Stimulated activated CD8-positive, alpha-beta memory T cell treated with anti-CD3 and anti-CD28 coated beads, Interleukin-4, amount 100 ng/mL, for 1 hour (primary cell): ENCODE measurements at places on chromosomes 5 and 9.

- DNase-seq: no peak
Observed at GRCh38 chr5:138953387-138954256, 78.5 kb upstream of the LRRTM2 start.

DNA sequence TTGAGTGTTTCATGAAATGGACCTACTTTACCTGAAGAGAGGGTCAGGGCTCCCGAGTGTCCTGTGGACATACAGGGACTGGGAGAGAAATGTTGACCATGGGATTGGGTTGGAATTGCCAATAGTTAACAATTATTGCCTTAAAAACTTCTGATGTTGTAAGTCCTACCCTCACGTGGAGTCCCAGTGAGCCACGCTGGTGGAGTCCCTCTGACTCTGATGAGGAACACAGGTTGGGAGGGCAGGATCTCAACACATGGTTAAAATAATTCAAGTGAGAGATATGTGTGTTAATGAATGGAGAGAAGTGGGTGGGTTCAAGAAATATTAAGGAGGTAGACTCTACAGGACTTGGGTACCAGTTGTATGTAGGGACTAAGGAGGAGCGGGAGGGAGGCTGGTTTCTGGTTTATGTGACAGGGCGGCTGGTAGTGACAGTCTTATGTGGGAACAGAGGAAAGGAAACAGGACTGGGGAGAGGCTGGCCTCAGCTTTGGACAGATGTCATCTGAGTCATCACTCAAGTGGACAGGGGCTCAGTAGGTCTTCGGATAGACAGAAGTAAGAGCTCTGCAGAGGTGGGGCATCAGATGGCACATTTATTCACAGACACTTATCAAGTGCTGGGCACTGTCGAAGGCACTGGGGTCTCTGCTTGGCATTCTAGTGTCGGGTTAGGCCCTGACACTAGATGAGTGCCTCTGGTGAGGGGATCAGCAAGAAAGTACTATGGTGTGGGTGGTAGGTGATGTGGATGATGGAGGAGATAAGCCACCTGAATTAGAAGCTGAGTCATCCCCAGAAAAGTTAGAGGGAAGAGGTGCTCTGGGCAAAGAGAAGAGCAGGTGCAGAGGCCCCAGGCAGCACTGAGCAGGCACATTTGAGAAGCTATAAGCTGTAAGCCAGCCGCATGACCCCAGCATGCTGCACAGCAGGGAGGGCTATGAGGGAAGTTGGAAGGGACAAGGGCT lies 27.2 kb downstream of the MAML1 start:
- no peak for DNase-seq

DNA sequence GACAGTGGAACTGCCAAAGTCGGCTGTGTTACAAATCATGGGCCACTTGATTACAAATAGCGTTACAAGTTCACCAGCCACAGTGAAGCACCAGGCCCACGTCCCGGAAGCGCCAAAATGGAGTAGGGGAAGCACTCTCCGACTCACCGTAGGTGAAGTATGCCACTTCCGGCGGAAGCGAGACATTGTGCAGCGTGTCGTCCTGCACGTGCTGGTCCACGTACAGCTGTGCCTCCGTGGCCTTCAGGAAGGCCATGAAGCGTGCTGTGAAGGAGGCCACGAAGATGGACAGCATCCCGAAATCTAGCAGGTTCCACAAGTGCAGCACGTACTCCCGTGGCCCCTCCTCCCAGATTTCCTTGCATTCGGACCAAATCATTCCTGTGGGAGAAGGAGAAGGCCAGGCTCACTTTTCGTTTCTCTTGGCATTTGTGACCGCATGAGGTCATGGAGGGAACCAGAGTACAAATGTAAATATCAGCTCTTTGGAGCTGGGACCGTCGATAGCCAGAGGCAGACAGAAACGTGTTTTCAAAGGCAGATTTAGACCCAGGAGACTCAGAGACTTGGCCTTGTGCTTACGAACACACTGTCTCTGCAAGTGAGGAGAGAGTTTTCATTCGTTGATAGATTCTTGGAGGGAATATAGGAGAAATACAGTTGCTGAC lies 58.7 kb upstream of the SMIM32 start:
- DNase-seq: no peak

DNA sequence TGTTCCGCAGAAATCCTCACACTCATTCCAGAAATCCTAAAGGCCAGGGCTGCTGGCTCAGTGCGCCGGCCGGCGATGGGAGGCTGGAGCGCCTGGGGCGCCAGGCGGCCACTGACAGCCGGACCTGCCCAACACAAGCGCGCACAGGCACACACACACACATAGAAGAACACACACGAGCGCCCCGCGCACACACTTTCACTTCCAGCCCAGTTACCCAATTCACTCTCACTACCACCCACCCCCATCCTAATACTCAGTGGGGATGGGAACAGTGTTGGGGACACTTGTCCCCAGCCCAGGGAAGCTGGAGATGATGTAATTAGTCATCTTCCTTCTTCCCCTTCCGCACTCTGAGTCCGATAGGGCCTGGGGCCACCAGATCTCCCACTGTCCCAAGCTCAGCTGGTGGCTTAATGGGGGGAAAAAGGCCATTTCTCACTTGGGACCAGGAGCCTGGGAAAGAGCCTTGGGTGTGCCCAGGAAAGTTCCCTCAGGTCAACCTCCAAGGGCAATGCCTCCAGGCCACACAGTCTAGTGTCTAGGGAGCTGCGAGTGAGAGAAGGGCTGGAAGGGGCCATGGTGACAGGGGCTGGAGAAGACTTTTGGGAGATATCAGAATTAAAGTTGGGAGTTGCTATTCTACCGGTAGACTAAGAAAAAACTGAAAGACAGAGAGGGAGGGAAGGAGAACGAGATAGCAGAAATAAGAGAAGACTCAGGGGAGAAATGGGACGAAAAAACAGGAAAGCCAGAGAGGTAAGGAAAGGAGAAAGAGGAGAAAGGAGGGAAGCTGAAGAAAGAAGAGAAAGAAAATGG lies 1.7 kb downstream of the EBF1 start:
- DNase-seq: no peak

- no peak for DNase-seq
Observed at GRCh38 chr5:78691084-78691960, 42.8 kb upstream of the LHFPL2 start.

GRCh38 chr9:846852-847251 lies 5.4 kb downstream of the DMRT1 start:
- no peak for DNase-seq

DNA sequence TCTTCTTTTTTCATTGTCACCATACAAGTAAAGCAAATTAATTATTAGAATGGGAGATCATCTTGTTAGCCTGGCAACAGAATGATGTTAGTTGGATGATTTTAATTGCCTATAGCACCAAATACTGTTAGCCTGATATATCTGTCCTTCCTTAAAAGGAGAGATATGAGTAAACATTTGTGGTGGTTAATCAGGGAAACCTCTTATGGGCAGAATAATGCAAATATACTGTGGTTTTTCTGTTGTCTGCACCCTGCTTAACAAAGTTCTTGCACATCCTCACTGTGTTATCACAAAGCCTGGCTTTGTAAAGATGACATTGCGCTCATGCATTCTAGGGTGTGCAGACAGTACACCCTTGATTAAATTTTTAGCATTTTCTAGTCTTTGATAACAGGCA lies 254.9 kb upstream of the SMC2 start:
- DNase-seq: no peak

- DNase-seq: no peak
Observed at GRCh38 chr5:5085381-5085780, 54.7 kb upstream of the ADAMTS16 start.

- no peak for DNase-seq
Observed at GRCh38 chr9:21029661-21030060, 1.8 kb downstream of the HACD4 start.

GRCh38 chr9:34957492-34958410 lies at the start of gene PHF24:
Gene PHF24 (plus strand): TSS chr9:34958285. CDS start chr9:34971299, 13,014 bp downstream.
- no peak for DNase-seq

GRCh38 chr5:123561230-123561629 lies 49.3 kb downstream of the CSNK1G3 start:
- DNase-seq: no peak

GRCh38 chr5:54761213-54761701 lies 224.1 kb downstream of the ESM1 start:
- DNase-seq: no peak

DNA sequence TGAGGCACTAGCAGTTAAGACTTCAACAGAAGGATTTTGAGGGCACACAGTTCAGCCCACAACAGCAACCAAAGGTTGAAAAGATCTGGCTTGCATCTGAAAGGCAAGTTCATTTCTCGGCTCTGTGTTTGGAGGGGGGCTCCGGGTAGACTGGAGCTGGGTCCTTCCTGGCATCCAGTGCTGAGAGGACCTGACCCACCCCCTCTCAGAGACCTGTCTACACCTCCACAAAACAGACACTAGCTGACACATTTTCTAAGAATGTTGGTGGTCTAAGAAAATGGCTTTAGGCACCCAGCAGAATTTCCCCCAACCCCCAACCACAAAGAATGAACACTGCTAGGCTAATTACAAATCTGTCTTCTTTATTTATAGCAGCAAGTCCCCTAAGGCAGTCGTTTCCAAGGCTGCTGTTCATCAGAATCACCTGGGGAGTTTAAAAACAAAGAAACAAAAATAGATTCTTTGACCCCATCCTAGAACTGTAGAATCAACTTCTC lies 6.2 kb upstream of the PTCH1 start:
- no peak for DNase-seq

- no peak for DNase-seq
Observed at GRCh38 chr9:123742009-123742767, 187.7 kb downstream of the DENND1A start.

GRCh38 chr9:81318571-81318970 lies 370.8 kb downstream of the TLE1 start:
- DNase-seq: no peak

- no peak for DNase-seq
Observed at GRCh38 chr9:14899042-14899814, 11.0 kb downstream of the FREM1 start.

DNA sequence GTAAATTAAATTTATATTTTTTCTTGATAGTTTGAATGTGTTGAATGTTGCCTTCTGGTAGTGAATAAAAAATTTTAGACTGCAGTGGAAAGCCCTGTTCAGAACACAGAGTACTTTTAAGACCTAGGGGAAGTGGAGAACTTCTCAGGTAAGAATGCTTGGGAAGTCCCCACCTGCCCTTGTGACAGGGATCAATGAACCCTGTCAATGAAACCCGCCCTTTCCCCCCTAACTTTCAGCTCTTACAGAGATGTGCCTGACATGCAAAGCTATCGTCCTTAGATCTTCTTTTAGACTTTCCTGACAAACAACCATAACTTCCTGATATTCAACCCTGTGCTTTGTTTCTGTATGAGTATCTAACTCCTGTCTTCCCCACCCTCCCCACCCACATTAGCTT lies 562.7 kb downstream of the TLE4 start:
- DNase-seq: no peak

- no peak for DNase-seq
Observed at GRCh38 chr9:133396952-133397351, 20.8 kb downstream of the STKLD1 start.

DNA sequence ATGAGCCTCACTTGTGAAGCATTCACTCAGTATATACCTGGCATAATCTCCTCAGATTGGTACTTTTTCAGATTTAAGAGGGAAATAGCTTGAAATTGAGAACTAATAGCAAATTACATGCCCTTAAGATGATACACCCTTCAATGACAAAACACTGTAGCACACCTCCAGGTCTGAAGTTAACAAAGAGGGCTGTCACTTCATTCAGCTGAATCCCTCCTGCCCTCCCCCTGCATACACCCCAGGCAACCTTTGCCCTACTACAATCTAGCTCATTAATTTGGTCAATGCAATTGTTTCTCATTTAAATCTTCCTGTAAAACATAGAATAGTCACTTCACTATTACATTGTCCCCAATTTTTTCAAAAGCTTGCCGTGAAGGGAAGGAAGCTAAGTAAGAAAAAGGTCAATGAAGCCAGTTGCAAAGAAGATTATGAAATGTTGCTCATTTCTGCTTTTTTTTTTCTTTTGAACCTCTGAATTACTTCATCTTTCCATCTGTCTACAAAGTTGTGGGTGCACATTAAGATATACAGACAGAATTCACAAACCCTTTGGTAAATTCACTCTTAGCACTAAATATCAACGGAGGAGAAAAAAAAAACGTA lies 294.8 kb upstream of the PTGER4 start:
- no peak for DNase-seq

DNA sequence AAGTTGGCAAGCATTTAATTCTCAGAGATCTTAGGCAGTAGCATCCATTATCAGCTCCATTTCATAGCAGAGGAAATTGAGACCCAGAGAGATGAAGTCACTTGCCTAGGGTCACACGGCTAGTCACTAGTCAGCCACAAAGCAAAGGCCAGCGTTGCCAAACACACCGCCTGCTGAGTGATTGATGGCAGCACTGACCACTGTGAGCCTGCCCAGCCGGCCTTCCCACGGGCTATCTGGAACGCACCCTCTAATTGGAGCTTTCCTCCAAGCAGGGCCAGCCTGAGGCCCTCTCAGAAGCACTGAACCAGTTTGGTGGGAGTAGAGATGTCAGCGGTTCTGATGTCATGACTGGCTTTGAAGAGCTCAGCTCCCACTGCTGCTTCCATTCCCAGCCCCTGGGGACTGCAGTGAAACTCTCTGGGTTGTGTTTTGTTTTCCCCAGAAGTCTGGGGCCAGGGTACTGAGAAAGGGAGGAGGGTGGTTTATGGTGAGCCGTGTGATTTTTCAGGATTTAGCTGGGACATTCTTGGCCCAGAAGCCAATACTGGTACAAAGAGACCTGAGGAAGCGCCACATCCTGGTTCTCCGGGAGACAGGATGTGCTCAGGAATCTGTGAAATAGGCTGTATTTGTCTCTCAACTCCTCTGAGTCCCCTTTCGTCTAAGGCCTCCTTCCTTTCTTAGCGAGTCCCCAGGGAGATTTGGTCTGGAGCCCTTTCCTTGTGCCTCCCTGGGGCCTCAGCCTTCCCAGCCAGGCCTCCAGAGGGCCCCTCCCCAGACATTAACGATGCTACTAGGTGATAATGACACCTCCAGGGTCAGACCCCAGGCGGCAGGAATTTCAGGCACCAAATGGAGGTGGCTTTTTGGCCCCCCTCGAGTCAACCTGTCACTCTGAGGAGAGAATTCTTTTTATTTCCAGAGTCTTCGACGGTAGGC lies 44.5 kb downstream of the SPRY4 start:
- DNase-seq: no peak

- no peak for DNase-seq
Observed at GRCh38 chr5:141001844-141002604, 35.7 kb downstream of the PCDHAC2 start.

DNA sequence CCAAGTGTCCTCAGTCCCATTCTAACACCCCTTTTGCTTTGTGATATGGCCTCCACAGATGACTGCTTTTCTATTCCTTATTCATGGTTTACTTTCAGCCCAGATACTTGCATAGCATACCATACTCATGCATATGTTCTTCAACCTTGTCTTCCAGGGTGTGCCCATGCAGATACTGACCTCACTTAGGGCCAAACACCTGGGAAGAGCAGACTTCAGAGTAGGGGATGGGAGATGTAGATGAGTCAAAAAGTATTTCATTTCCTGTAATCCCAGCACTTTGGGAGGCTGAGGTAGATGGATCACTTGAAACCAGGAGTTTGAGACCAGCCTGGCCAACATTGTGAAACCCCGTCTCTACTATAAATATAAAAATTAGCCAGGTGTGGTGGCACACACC lies 58.3 kb downstream of the NRG2 start:
- DNase-seq: no peak
